T-helper 17 cell (primary cell): ENCODE measurements at places on chromosomes 2 and 18. TPM values are rescaled to one million over a fixed set of nuclear protein-coding genes. Genes with fewer than 3 reads are reported as not detected.

FBXO48 gene
- 1.5 TPM for total RNA-seq

C2orf81 gene
- 3.3 TPM for total RNA-seq

GRCh38 chr2:54558188-54559005 lies 102.3 kb downstream of the SPTBN1 start:
- DNase-seq: peak; percentile 48

- no peak for DNase-seq
Observed at GRCh38 chr18:58591286-58591685, 37.6 kb downstream of the ALPK2 start.

DNA sequence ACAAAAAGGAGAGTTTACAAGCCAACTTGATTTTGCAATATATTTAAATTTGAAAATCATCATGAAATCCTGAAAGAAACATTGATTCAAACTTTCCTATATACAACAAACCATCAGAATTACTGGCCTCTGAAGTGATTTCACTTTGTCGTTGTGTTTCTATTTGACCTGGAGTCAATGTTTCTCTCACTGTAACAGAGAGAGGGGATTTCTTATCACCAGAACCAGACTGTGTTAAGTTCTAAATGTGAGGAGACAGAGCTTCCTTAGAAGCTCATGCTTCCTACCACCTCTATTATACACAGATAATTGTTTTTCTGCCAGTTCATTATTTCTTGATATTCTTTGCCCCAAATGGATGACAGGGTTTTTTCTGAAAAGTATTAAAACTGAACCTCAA lies 245.0 kb upstream of the RND3 start:
- no peak for DNase-seq

GRCh38 chr2:235373171-235373570 lies 120.7 kb upstream of the AGAP1 start:
- DNase-seq: no peak

GRCh38 chr2:233925402-233925801 lies 8.2 kb downstream of the TRPM8 start:
- DNase-seq: no peak
